Stimulated activated CD4-positive, alpha-beta T cell treated with anti-CD3 and anti-CD28 coated beads, TNF-alpha, amount 100 ng/mL, for 1 hour (primary cell): ENCODE measurements at places on chromosomes 6 and 20.

DNA sequence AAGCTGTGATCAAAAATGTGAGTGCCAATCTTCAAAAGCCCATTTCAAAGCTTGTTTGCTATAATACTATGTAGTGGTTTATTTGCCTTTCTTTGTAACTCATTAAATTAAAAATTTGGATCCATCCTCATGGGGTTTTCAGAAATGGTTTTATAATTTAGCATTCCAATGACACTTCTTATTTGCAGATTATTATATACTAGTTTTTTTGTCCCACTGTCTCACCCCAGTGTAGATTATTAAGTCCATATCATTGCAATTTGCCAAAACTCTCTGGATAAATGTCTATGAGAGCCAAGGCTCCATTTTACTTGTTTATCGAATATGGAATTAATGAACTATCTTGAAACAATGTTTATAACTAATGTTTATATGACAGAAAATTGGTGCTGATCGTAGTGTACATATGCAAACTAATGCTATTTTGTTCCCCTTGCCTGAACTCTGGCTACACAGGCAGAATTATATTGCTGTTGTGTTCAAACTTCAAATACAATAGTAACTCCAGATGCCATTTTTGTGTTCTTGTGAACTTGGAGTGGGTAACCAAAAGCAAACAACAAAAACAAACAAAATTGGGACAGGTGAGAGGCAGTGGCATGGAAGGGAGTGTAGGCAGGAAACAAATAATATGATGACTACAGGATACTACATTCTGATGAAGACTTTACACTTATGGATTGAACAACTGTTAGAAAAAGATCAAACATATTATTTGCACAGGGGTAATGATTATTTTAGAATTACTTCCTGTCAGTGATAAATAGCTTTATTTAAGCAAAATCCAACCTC lies 307.1 kb upstream of the FLRT3 start:
- no peak for DNase-seq

- DNase-seq = no peak
These were observed 197.3 kb downstream of the TASP1 start for GRCh38 chr20:13441388-13441787.

GRCh38 chr6:126127659-126128058 lies 141.3 kb downstream of the TRMT11 start:
- DNase-seq = no peak

DNA sequence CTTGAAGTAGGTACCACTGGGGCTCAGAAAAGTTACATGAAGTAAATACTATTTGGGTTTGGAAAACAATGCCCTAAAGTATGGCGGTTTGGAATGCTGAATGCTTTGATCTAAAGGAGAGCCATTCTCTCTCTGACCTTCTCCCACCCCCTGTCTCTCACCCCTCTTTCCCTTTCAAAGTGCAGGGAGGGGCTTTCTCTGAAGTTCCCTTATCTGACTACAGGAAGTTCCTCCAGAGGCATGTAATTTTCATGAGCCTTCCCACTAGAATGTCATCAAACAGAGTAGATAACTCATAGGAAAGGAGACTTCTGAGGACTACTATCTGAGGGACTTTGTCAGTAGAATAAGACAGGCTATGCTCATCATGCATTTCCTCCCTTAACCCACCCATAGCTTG lies 216.7 kb upstream of the PCSK2 start:
- no peak for DNase-seq

- DNase-seq = no peak
These were observed 42.3 kb upstream of the OCSTAMP start for GRCh38 chr20:46592580-46593362.

GRCh38 chr6:27205375-27206278 lies 41.9 kb upstream of the PRSS16 start:
- no peak for DNase-seq

GRCh38 chr6:127880429-127880828 lies 20.4 kb downstream of the THEMIS start:
- DNase-seq = no peak

DNA sequence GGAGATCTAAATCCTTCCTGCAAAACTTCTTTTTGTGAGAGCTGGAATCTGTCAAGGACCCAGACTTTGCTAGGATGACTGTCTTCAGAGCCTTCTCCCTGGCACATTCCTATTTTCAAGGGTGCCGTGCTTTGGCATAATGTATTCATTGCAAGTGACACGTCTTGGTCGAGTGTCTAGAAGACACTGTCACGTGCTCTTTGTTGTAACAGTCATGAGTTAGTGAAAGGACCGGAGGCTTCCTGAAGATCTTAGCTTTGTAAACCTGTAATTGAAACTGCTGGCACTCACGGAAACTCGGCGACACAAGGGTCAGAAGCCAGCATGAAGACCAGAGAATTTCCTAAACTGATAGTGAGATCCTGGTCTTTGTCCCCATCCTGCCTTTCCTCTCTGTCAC lies 19.7 kb upstream of the TAGAP start:
- no peak for DNase-seq

- DNase-seq = no peak
These were observed 6.7 kb upstream of the TAAR5 start for GRCh38 chr6:132596201-132596600.

DNA sequence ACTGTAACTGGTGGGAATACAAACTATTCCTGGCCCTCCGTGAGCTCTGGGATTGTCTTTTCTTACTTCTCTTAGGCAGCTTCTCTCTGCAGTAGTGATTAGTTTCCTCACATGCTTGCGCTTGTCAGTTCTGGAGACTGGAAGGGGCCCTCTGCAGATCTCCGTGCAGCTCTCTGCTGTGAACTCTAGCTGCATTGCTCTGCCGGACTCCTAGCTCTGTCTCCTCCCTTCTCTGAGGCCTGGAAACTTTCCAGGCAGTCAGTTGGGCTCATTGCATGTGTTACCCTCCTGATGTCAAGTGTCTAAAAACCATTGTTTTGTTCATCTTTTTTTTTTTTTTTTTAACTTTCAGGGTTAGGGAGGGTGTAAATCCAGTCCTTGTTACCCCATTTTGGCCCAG lies 102.3 kb downstream of the CTNNBL1 start:
- DNase-seq = no peak

GRCh38 chr6:34656378-34657036 lies 40.1 kb downstream of the ILRUN start:
- DNase-seq = no peak

GRCh38 chr6:53199156-53199555 lies 50.5 kb upstream of the GCM1 start:
- no peak for DNase-seq

- no peak for DNase-seq
These were observed 551.3 kb upstream of the CDH4 start for GRCh38 chr20:60700728-60701127.

GRCh38 chr6:51147756-51148155 lies 329.1 kb downstream of the TFAP2B start:
- no peak for DNase-seq

- DNase-seq = no peak
These were observed 2.5 kb downstream of the MCM9 start for GRCh38 chr6:118932421-118932820.

GRCh38 chr6:119676961-119677360 lies 327.4 kb upstream of the MAN1A1 start:
- no peak for DNase-seq

GRCh38 chr6:72561629-72562028 lies 60.2 kb upstream of the KCNQ5 start:
- no peak for DNase-seq

DNA sequence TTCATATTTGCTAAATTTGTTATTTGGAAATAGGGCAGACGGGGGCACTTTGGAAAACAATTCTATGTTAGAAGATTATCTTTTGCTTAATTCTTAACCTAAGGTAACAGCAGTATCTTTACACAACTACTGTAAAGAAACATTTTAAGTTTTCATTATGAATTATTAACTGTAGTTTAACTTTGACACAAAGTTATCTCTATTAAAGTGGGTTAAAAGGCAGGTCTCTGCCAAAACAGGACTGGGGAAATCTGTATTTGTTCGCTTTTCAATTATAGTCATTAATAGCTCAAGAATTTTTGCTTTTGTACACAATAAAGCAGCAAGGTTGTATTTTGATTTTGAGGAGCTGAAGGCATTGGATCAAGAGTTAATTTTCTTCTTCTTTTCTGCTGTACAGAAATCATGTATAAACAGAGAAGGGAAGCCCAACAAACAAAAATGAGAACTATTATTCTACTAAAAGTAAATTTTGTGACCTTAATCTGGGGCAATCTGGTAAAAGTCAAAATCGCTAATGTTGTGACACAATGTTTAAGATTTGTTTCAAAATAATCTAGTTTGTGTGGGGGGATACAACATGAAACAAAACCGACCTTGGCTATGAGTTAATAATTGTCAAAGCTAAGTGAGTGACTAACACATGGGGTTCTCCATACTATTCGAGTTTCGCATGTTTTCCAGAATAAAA lies 2.9 kb downstream of the STAU1 start:
- DNase-seq = no peak

DNA sequence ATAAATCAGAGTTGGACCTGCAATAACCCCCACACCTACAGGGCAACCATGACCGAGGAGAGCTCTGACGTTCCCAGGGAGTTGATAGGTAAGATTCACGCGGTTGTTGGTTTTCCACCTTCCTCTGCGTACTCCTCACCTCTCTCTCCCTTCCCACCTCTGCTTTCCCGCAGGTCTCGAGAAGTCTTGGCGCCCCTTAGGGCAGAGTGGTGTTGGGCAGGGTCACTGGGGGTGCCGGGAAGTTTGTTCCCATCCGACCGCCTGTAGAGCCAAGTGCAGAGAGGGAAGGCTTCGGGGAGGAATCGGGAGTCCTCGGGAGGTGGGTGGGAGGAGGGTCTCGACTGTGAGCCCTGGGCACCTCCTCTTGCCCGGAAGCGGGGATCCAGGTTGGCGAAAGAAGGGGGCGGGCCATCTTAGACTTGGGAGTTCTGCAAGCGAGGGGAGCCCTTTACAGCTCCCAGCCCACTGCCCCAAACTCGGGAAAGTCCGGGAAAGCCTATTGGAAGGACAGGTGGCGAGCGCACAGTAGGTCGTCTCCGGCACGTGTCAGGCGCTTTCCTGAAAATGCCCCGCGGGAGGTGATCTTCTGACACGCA lies 672 bp downstream of the CARMIL1 start:
- DNase-seq = no peak

GRCh38 chr6:3438190-3439167 lies 18.4 kb downstream of the SLC22A23 start:
- DNase-seq = no peak

GRCh38 chr6:115360602-115361325 lies 699.9 kb downstream of the FRK start:
- no peak for DNase-seq

- DNase-seq = no peak
These were observed 441.4 kb downstream of the BCKDHB start for GRCh38 chr6:80547827-80548226.

DNA sequence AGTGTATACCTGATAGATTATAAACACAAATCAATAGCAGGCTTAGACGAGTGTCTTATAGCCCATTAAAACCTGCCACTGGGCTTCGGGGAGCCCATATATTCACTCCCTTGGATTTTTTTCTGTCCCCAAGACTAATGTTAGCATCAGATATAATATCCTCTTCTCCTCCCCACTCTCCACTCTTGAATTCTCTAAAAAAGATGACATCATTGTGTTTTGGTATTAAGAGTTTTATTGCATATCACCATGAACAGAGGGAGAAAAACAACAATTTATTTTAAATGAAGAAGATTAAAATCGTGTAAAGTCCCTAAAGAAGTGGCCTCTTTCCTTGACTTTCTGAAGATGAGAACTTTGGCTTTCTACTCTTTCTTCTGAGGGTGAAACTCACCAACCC lies 84.4 kb downstream of the MLIP start:
- DNase-seq = no peak

- no peak for DNase-seq
These were observed 21.4 kb downstream of the SUN5 start for GRCh38 chr20:32982617-32983458.

DNA sequence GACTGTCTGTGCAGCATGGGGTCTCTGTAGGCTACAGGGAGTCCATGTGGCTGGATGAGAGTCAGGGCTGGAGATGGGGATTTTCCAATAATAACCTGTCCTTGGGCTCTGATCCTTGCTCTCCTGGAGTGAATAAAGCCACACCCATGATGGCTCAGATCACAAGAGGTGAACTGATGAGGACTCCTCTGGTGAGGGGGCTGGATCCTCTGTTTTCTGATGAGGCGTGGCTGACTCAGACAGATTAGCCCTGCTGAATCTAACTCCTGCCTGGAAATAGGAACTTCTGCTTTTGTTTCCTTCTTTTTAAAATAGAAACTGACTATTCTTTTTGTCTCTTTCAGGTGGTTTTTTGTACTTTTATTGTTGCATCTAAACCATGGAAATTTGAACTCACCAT lies 27.0 kb downstream of the CST9L start:
- no peak for DNase-seq

DNA sequence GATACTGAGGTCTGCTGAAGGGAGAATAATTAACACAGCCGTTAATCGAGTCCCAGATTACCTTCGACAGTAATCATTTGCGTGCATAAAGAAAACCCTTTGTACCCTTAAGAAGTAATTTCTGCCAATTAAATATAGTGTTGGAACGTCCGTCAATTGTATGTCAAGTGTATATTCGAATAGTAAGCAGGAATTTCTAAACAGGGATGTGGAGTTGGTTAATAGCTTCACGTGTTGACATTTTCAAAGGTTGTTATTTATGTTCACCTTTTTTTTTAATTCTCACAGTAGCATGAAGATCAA lies 798 bp upstream of the SNAP91 start:
- no peak for DNase-seq

GRCh38 chr6:79377047-79377446 lies 142.6 kb upstream of the HMGN3 start:
- DNase-seq = no peak

DNA sequence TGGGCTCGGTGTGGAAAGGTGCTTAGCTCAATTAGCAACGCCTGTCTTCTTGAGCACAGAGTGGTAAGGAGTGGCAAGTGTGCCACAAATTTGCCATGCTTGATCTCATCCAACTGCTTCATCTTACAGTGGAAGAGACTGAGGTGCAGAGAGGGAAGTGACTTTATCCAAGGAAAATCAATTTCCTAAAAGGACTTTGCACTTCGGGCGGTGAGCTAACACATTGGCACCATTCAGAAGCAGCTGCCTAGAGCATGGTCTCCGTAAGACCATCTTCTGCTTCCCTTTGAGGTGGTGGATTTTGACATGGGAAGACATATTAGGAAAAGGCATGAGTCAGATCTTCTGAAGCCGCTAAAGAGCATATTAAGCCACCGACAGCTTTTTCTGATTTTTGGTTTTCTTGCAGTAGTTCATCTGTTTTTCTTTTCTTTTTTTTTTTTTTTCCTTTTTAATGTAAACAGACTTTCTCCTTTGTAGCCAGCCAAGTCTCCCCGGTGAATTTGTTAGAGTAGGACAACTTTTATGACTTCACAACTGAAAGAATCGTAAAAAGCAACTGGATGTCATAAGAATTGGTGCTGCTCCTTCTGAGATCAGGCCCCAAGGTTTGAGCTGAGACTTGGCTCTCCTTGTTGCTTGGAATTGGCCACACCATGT lies 273.2 kb downstream of the CDC5L start:
- DNase-seq = no peak

- no peak for DNase-seq
These were observed 114.7 kb downstream of the PLCB1 start for GRCh38 chr20:8246716-8247115.
